ENCODE measurements at places on chromosomes 16 and 17.

DNA sequence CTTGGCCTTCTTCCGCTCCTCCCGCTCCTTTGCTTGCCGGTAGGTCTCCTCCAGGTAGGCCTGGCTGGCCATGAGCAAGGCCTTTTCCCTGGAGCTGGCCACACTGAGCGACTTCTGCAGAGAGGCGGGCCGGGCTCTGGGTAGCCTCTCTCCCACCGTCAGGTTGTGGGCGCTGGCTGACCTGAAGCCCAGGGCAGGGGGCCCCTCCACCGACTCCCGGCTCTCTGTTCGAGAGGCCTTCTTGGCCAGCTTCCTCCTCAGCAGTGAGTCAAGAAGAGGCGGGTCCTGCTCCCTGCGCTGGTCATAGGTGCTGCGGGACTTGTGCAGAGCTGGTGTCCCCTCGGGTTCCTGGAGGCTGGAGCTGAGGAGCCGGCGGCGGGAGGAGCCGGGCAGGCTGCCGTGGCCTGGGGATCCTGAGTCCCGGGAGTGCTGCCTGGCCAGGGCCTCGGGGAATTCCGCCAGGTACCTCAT is 12.8 kb downstream of the GPR179 start:
- no peak for DNase-seq

DNA sequence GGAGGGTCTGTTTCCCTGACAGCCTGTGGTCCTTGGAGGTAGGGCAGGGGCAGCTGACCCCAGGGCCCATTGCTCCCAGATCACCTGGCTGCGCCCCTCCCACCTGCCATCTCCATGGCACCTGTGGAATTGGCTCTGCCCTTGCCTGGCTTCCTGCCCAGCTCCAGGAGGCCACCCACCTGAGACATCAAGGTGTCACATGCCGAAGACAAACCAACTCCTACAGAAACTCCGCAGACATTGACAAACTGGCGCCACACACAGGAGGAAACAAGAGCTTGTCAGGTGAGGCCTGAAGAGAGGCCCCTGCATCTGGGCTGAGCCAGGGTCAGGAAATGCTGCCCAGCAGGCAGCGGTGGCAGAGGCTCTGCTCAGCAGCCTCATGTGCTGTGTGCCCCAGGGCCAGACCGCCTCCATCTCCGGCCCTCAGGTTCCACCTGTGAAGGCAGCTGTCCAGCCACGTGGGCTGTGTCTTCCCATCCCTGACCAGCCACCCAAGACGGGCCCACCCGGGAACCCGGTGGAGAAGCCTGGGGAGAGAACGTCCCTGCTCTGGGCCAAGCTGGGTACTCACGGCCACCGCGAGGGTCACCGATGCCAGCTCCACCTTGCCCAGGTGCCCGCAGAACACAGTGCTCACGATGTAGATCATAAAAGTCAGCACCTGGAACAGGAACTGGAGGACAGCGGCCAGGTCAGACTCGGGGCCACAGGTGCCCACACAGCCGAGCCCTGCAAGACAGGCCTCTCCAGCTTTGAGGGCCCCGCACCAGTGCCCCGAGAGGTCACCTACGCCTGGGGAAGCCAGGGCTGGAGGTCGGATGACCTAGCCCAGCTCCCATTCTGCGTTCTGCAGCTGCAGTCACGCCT is 1.6 kb downstream of the SLC47A2 start:
- no peak for DNase-seq

DNA sequence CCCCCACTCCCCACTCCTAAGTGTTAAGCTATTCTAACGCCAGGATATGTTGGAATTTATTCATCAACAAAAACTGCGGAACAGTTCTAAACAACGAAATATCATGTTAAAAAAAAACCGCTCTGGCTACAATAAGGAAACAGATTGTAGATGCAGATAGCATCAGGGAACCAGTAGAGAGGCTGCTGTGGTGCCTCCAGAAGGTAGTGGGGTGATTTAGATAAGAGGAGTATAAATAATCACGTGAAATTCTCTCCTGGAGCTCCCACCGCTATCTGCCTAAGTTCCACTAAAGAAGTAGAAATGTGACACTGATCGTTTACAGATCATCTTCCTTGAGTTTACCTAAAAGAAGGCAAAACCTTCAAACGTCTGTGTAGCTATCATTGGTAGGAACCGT is 8.0 kb downstream of the AHSP start:
- no peak for DNase-seq

DNA sequence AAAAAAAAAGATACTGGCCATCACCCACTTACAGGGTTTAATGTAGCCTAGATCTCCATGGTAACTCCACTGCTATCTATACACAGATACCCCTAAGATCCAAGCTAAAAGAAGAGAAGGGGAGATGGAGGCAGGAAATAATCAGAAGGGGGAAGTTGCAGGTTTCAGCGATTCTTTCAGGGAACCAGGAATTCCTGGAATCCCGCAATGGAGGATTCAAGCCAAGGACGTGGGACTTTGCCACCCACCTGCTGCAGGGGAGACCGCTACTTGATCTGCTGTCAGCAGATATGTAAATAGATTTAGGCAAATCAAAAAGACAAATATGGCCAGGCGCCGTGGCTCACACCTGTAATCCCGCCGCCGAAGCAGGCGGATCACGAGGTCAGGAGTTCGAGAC is 121.1 kb downstream of the AIPL1 start:
- no peak for DNase-seq

GRCh38 chr17:5466295-5466694 is 2.5 kb downstream of the DHX33 start:
- DNase-seq: no peak

DNA sequence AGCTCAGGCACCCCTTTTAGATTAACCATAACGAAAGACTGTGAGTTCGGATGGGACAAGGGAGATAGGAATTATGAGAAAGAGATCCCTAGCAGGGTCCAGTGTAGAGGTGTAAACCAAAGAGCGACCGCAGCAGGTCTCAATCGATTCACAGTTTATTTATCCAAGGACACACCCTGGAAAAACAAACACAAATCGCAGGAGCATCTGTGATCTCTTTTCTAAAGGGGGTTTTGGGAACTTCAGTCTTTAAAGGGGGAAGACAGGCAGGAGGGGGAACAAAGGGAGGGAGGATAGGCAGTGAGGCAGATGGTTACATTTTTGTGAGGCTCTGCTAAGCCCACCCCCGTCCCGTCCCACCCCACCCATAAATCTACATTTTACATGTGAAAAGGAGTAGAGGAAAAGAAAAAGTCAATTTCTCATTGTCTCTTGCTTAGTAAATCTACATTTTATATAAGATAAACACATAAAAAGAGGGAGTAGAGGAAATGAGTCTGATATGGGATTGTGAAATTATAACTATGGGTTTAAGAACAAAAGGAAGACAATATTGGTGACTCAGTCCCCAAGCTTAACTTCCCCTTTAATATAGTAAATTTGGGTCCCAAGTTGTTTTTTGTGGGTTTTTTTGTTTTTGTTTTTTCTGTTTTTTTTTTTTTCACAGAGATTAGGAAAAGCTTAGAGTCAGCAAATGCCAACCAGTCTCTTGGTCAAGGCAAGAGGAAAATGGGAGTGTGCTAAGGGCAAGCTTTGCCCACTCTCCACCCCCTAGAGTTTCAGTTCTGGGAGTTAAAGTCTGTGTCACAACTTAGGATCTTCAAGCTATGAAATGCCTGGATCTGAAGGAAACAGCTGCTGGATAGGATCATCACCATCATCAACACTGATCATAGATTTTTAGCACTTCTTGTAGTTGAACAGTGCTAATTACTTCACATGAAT is 160.9 kb upstream of the CDH5 start:
- no peak for DNase-seq

DNA sequence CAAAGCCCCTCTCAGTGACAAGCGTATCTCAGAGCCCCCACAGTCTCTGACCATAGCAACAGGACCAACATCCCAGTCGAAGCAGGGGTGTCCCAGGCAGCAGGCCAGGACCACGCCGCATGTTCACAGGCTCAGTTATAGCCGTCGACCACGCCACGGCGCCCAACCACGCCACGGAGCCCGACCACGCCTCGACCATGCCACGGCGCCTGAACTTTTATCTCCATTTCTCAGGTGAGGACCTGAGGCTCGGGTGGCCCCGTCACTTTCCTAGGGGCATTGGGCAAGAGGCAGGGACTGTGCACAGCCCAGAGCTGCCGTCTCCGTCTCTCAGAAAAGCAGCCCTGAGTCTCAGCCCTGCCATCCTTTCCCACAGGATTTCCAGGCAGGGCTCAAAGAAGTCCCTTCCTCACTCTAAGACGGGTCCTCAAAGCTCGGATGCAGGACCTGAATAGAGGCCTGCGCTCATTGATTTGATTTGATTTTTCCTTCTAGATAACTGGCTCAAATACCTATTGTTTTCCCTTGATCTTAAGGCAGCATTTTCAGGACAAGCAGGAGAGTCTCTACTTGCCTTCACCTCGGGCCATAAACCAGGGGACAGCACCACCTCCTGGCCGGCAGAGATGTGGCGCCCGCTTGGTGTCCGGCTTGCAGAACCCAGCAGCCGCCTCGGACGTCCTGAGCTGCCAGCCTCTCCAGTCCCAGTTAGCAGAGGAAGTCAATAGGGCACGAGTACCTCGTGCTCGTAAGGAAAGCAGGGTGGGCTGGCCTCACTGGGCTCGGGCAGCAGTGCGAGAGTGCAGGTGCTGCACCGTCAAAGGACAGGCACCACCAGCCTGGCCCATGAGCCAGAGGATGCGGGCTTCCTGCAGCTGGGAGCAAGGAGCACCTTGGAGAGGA is 38.8 kb downstream of the C16orf95 start:
- DNase-seq: no peak

GRCh38 chr16:84500531-84500930 is 3.9 kb downstream of the MEAK7 start:
- no peak for DNase-seq

- DNase-seq: no peak
Measured at GRCh38 chr16:87534030-87534653, 41.3 kb upstream of the ZCCHC14 start.

GRCh38 chr17:1873418-1873817 is 43.6 kb downstream of the RPA1 start:
- no peak for DNase-seq

DNA sequence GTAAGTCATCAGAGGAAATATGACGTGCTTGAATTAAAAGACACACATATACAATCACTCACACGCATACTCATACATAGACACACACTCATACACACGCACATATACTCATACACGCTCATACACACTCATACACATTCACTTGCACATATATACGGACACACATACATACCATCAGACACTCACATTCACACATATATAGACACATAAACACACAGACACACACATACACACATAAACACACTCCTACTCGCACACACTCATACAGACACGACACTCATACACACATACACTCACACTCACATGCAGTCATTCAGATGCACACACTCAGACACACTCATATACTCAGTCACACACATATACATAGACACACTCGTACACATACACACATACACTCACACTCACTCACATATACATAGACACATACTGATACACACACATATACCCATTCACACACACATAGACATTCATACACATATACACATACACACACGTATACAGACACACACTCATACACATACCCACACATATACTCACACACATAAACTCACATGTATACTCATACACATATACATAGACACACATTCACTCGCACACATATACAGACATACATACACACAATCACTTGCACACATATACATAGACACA is 24.9 kb upstream of the NUDT16L1 start:
- DNase-seq: no peak

DNA sequence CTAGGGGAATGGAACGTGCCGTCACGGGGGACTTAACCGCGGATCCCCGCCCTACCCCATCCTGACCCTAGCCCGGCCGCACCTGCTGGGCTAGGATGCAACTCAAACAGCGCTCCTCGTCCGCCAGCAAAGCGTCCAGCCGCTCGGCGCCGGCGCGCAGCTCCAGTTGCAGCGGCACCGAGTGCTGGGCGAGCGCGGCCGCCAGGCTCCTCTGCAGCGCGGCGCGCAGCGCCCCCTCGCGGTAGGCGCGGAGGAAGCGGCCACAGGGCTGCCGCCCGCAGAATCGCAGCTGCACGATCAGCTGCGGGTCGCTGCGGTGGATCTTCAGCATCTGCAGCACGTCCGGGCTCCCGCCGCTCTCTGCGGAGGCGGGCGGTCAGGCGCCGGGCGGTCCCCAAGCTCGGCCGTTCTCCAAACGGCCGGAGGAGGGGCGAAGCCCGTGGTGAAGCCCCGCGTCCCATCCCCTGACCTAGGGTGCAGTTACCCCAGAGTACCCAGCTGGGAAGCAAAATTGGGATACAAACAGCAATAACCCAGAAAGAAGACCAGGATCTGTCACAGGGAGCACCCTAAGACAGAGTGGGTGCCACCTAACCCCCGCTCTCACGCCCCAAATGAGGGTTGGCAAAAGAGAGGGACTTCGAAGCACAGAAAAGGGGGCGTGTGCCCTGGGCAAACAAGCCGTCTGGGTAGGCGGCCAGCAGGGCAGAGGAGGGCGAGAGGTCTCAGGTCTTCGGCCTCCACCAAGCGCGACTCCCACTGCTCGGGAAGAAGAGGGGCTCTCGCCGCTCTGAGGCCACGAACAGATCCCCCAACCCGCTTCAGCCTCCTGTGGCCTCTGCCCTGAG is 4.2 kb downstream of the TRADD start:
- no peak for DNase-seq

GRCh38 chr17:56594320-56595107 is 1.0 kb downstream of the NOG start:
- no peak for DNase-seq

GRCh38 chr17:48037036-48037837 is at the start of gene COPZ2:
Gene COPZ2 (minus strand): TSS chr17:48037797. CDS start chr17:48037777, 20 bp downstream.
- no peak for DNase-seq

- no peak for DNase-seq
Measured at GRCh38 chr17:4678448-4679026, 25.4 kb downstream of the PELP1 start.

DNA sequence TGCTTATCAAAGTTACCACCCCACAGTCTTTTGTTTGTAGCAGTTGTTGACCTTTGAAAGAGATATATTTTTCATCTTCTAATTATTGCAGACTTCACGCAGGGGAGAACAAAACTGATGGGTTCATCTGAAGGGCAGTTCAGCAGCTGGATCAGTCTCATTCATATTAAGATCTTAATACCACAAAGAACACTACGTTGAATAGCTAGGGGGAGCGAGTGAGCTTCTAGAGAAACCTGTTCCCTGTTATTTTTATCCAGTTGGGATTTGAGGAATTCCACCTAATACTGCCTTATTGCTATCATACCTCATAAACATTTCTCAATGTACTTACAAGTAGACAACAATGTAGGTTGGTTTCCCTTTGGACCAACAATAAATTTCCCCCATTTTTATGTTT is 306.1 kb upstream of the KIF2B start:
- no peak for DNase-seq
